ENCODE measurements at places on chromosomes 6 and 20.

DNA sequence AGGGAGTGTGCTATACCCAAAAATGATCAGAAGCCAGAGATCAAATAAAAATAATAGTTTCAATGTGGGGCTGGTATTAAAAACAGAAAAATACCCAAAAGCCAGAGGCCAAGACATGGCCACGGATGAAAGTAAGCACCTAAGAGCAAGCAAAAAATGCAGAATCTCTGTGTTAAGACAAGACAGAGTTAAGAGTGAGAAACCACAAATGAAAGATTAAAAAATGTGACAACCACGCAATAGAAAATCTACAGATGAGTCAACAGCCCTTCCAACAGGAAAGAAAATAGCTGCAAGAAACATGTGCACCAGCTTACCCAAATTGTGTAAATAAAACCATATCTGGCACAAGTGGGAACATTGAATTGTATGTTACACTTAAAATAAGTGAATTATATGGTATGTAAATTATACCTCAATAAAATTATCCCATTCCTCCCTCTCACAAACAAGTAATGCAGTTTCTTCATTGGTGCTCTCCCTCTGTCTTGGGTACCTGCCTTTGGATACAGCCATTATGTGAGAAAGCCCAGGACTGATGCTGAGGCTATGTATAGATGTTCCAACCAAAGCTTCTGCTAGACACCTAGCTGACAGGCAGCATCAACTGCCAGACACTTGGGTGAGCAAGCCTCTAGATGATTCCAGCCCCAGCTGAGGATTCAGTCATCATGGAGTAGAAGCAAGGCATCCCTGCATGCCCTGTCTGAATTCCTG is 55.3 kb upstream of the UFL1 start:
- DNase-seq = no peak

GRCh38 chr20:55586610-55587009 is 418.7 kb downstream of the CBLN4 start:
- DNase-seq = no peak

DNA sequence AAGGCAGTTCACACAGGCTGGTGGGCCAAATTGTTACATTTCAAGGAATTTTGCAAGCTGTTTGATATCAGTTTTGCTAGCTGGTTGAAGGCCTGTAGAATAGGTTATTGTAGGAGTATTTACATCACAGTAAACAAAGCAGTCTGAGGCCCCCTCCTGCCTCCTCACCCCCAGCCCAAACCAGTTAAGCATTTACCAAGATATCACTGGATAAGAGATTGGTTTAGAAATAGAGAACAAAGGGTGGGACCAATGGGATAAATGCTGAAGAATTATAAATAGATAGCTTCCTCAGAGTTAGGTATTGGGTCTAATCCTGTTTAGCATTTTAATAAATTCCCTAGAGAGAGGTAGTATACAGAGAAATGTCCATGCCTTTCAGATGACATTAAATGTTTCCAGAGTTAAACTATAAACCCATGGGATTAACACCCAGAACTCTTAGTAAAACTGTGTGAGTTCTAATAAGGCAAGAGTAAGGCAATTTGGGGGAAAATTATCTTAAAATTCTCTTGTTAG is 2.3 kb upstream of the PHACTR2 start:
- DNase-seq = no peak

GRCh38 chr6:73969971-73970970 is 274.3 kb downstream of the CD109 start:
- DNase-seq = no peak

GRCh38 chr6:156068881-156069280 is 613.2 kb upstream of the NOX3 start:
- DNase-seq = no peak
